Activated B cell treated with CpG ODN at 0.5 μM for 24 hours (primary cell): ENCODE measurements at places on chromosomes 13 and 19. TPM values are rescaled to one million over a fixed set of nuclear protein-coding genes. Genes with fewer than 3 reads are reported as not detected.

DNA sequence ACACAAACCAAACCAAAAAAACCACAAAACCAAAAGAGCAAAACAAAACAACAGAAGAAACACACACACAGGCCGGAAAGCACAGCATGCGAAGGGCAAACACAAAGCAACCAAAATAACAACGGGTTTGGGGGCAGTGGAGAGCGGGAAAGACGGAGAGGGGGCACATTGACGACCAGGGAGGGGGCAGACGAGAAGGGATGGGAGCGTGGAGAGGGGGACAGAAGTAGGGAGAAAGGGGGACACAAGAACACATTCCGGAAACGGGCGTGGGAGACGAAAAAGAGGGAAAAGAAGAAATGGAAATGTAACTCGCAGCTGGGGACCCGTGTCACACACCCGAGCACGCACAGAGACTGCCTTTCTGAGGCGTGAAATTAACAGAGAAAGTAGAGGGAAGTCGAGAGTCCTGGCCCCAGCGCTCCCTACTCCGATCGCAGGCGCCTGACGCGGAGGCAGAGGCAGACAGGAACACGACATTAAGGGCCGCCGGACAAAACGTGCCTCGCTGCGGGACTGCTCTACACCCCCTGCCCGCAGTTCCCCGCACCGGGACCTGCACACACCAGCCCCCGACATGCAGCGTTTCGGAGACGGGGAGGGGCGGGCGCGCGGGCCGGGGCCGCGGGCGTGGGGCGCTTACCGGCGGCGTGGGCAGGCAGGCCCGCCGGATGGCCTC lies 652 bp downstream of the POU4F1 start:
- DNase-seq: no peak
- peaks cover 69% of the 10 kb centered on the region for H3K27me3 ChIP-seq
- H3K4me3 ChIP-seq: peak overlapping the region; percentile 76
- H3K36me3 ChIP-seq: no peaks in the 10 kb centered on the region
- peak overlapping the region; percentile 71 for H3K27ac ChIP-seq
- H3K4me1 ChIP-seq: peaks cover 49% of the 10 kb centered on the region

DNA sequence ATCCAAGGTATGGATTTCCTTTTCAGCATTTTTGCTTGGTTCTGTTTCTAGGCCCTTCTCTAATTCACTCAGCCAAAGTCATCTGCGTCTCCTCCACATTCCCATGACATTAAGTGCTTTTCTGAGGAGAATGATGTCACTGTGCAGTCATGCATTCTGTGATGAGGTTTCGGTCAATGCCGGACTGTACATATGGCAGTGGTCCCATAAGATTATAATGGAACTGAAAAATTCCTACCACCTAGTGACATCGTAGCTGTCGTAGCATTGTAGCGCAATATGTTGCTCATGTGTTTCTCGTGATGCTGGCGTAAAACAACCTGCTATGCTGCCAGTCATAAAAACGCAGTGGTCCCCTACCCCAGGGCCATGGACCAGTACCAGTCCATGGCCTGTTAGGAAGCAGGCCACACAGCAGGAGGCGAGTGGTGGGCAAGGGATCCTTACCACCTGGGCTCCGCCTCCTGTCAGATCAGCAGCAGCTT lies 63.4 kb upstream of the TNFRSF19 start:
- H3K27me3 ChIP-seq: peaks cover 15% of the 10 kb centered on the region
- no peak for DNase-seq
- H3K36me3 ChIP-seq: no peaks in the 10 kb centered on the region
- H3K27ac ChIP-seq: no peak overlapping the region
- H3K4me3 ChIP-seq: no peak overlapping the region

GRCh38 chr19:13013649-13014048 lies 18.4 kb downstream of the NFIX start:
- no peaks in the 10 kb centered on the region for H3K36me3 ChIP-seq
- no peak for DNase-seq
- H3K4me1 ChIP-seq: peaks cover 41% of the 10 kb centered on the region
- H3K27ac ChIP-seq: peak overlapping the region; percentile 35
- H3K27me3 ChIP-seq: peaks cover 64% of the 10 kb centered on the region

- no peaks in the 10 kb centered on the region for H3K36me3 ChIP-seq
- H3K27me3 ChIP-seq: no peaks in the 10 kb centered on the region
- H3K27ac ChIP-seq: no peak overlapping the region
- H3K4me1 ChIP-seq: no peaks in the 10 kb centered on the region
- no peak for DNase-seq
These were observed 301.6 kb downstream of the SLITRK6 start for GRCh38 chr13:85497652-85498051.

GRCh38 chr19:48745208-48745995 lies 1.3 kb downstream of the IZUMO1 start:
- no peak for DNase-seq
- peaks cover 12% of the 10 kb centered on the region for H3K4me1 ChIP-seq
- H3K36me3 ChIP-seq: no peaks in the 10 kb centered on the region
- H3K27ac ChIP-seq: no peak overlapping the region

DNA sequence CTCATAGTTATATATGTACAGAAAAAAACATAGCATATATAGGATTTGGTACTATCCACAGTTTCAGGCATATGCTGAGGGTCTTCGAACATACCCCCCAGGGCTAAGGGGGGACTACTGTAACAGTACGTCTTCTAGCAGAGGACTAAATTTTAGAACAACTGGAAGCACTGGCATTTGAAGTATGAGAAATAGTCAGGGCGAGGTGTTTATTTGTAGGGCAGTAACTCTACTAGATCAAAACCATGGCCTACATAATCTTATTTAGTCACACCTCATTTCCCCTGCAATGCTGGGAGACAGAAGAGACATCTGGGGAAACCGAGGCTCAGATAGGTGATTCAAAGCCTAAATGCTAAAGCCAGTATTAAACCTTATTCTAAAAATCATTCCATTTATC lies 245.6 kb downstream of the DCT start:
- H3K27me3 ChIP-seq: no peaks in the 10 kb centered on the region
- H3K27ac ChIP-seq: no peak overlapping the region
- peaks cover 27% of the 10 kb centered on the region for H3K4me1 ChIP-seq
- DNase-seq: no peak
- no peak overlapping the region for H3K4me3 ChIP-seq

GRCh38 chr13:48644951-48645350 lies 8.8 kb upstream of the CYSLTR2 start:
- H3K36me3 ChIP-seq: no peaks in the 10 kb centered on the region
- H3K4me3 ChIP-seq: no peak overlapping the region
- peaks cover 10% of the 10 kb centered on the region for H3K27me3 ChIP-seq
- no peaks in the 10 kb centered on the region for H3K4me1 ChIP-seq
- no peak overlapping the region for H3K27ac ChIP-seq
- DNase-seq: no peak

- peaks cover 52% of the 10 kb centered on the region for H3K36me3 ChIP-seq
- H3K4me1 ChIP-seq: peaks cover 2% of the 10 kb centered on the region
- H3K27ac ChIP-seq: peak overlapping the region; percentile 0
- H3K4me3 ChIP-seq: no peak overlapping the region
- no peaks in the 10 kb centered on the region for H3K27me3 ChIP-seq
These were observed 46.5 kb downstream of the DNAJC3 start for GRCh38 chr13:95723438-95723837.

DNA sequence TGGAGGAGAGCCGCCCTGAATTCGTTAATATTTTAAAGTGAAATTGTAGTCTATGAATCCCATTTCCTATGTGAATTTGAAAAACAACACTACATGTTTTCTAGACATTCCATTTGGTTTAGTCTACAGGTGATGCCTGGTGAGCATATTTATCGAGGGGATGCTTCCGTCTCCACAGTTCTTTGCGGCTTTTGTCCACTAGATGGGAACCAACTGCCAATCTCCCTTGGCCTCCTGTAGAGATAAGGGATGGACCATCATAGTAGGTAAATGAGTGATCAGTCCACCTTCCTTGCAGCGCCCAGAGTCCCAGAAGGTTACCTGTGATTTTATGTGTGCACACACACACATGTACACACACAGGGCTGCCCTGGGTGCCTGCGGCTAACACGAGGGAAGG lies 289.8 kb upstream of the SOX21 start:
- H3K4me3 ChIP-seq: no peak overlapping the region
- no peaks in the 10 kb centered on the region for H3K4me1 ChIP-seq
- DNase-seq: no peak
- no peak overlapping the region for H3K27ac ChIP-seq

DNA sequence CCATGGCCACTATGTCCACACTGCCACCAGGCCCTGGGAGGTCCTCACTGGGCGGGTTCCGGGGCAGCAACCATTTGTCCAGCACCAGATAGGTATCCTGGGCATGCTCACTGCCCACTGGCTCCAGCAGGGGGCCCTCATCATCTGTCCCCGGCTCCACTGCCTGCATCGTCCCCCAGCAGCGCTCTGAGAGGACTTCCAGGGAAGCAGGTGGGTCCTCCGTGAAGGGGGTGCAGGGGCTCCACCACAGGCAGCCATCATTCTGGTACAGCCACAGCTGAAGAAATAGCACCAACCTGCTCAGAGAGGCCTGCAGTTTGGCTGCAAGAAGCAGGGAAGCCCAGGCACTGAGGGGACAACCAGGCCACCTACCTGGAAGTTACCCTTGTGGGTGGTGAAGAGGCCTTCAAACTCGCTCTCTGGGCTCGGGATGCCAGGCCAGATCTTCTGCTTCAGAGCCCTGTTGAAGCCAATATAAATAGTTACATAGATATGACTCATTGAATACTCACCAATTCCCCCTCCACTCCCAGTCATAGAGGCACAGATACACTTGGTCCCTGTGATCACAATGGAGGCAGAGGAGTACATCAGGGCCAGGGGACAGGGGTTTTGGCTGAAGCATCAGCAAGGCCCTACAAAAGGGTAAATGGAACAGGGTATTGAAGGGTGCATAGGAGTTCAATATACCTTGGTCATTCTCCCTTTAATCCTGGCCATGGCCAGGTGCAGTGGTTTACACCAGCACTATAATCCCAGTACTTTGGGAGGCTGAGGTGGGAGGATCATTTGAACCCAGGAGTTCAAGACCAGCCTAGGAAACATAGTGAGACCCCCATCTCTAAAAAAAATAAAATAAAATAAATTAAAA lies 4.1 kb downstream of the SWSAP1 start:
- H3K36me3 ChIP-seq: peaks cover 8% of the 10 kb centered on the region
- H3K4me3 ChIP-seq: no peak overlapping the region
- no peaks in the 10 kb centered on the region for H3K27me3 ChIP-seq
- no peak for DNase-seq
- H3K27ac ChIP-seq: no peak overlapping the region

GRCh38 chr19:4914736-4915501 lies 5.6 kb downstream of the UHRF1 start:
- H3K4me3 ChIP-seq: peak overlapping the region; percentile 98
- H3K4me1 ChIP-seq: peaks cover 66% of the 10 kb centered on the region
- H3K27me3 ChIP-seq: no peaks in the 10 kb centered on the region
- H3K36me3 ChIP-seq: peaks cover 3% of the 10 kb centered on the region

DNA sequence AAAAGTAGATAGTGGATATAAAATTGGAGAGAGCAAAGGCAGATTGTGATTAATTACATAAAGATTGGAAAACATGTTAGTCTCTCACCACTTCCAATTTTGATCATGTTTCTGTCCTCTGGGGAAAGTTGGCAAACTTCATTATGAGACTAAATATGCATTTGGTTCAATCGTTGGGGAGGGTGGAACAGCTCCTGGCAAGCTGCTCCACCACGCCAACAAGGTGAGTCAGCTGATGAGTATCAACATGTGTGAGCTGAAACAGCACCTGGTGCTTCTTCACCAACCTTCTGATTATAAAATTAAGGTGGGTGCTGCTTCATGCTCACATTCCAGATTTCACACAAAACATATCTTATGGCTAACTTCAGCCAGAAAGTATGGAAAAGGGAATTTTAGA lies 1784.6 kb downstream of the SLITRK5 start:
- no peak overlapping the region for H3K27ac ChIP-seq
- no peaks in the 10 kb centered on the region for H3K4me1 ChIP-seq
- H3K27me3 ChIP-seq: no peaks in the 10 kb centered on the region
- H3K36me3 ChIP-seq: no peaks in the 10 kb centered on the region
- DNase-seq: no peak

DNA sequence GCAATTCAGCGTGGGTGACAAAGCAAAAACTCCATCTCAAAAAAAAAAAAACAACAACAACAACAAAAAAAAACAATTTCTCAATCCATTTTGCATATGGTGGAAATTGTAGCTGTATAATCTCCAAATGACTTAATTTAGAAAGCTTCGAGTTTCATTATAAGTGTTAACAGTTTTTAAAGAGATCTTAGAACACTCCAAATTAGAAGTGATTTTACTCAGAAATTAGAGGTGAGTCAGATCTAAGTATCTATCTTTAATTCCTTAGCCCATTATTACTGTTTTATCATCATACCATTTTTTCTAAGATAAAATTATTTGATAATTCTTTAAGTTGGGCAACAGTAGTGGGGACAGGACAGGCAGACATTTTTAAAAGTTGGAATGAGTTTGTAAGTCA lies 60.5 kb downstream of the ZMYM2 start:
- no peak overlapping the region for H3K4me3 ChIP-seq
- peaks cover 76% of the 10 kb centered on the region for H3K36me3 ChIP-seq
- peaks cover 8% of the 10 kb centered on the region for H3K4me1 ChIP-seq
- no peaks in the 10 kb centered on the region for H3K27me3 ChIP-seq
- no peak overlapping the region for H3K27ac ChIP-seq
- DNase-seq: no peak

DNA sequence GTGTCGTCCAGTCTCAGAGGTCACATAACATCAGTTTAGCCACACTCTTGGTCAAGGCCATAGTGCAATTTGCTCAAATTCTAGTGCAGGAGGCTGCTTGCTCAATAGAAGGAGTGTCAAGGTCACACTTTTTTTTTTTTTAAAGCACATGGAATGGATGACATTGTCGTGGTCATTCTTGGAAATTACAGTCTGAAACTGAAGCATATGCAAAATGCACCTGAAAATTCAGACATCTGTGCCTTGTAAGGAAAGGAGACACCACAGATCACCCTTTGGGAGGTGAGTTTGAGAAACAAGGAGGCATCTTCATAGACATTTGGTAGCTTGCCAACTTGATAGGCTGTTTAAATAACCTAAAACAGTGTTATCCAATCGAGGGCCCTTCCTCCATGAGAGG lies 98.3 kb upstream of the ANKRD10 start:
- peaks cover 9% of the 10 kb centered on the region for H3K27me3 ChIP-seq
- no peaks in the 10 kb centered on the region for H3K36me3 ChIP-seq
- no peak overlapping the region for H3K4me3 ChIP-seq
- no peak for DNase-seq
- no peaks in the 10 kb centered on the region for H3K4me1 ChIP-seq
- H3K27ac ChIP-seq: no peak overlapping the region

- no peak overlapping the region for H3K27ac ChIP-seq
- H3K27me3 ChIP-seq: peaks cover 8% of the 10 kb centered on the region
- H3K36me3 ChIP-seq: no peaks in the 10 kb centered on the region
- H3K4me1 ChIP-seq: peaks cover 4% of the 10 kb centered on the region
- DNase-seq: no peak
These were observed 2.4 kb upstream of the ITGBL1 start for GRCh38 chr13:101449790-101450748.

The SDHAF1 gene
- 20.3 and 21.9 TPM in 2 replicates for total RNA-seq

The DIRAS1 gene
- total RNA-seq: 6.4 and 7.7 TPM in 2 replicates

The APOE gene
- total RNA-seq: not detected in 2 replicates

The JSRP1 gene
- 0.31 and 0.54 TPM in 2 replicates for total RNA-seq

The SLC25A41 gene
- 0.40 and 0.69 TPM in 2 replicates for total RNA-seq

The ZNF433 gene
- total RNA-seq: 6.9 and 8.6 TPM in 2 replicates

The KLK1 gene
- 10.0 and 13.0 TPM in 2 replicates for total RNA-seq

The SIGLEC11 gene
- not detected in 2 replicates for total RNA-seq

The LILRA1 gene
- total RNA-seq: 0.11 and 0.15 TPM in 2 replicates

The ASPDH gene
- not detected in 2 replicates for total RNA-seq

The ARRDC5 gene
- total RNA-seq: 4.3 and 5.0 TPM in 2 replicates
